Stimulated activated CD8-positive, alpha-beta memory T cell treated with anti-CD3 and anti-CD28 coated beads, Interleukin-15, amount 100 ng/mL, for 1 hour (primary cell): ENCODE measurements at places on chromosomes 7 and 10.

DNA sequence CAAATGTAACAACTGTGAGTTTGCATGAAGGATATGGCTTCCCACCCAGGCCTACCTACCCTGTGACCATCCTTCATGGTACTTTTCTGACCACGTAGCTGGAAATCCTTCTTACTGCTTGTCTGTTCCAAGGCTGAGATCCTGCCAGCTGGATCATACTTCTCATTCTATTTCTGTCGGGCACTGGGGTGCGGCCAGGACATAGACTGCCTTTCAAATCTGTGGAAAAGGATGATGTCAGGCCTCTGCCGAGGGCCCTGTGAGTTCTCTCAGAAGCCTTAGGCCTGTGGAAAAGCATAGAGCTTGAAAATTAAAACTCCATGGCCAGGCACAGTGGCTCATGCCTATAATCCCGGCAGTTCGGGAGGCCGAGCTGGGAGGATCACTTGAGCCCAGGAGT is 10.0 kb downstream of the VWC2 start:
- no peak for DNase-seq

DNA sequence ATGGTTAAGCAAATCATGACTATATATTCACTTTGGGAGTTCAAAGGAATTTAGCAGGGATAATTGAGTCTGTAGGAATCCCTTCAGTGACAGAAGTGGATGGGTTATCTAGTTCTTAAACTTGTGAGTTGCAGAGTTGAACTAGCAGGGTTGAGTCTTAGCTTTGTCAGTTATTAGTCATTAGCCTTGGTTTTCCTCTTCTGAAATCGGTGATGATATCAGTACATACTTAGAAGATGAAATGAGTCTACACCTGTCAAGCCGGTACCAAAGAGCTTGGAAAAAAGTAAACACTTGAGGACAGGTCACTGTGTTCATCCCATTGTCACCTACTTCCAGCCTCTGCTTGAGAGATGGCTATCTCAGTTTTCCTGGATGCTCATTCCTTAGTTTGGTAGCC is 73.5 kb downstream of the BUB3 start:
- DNase-seq, result no peak

GRCh38 chr10:3631291-3631690 is 153.7 kb downstream of the KLF6 start:
- DNase-seq, result no peak

GRCh38 chr7:121519548-121520521 is 123.7 kb upstream of the FAM3C start:
- no peak for DNase-seq

DNA sequence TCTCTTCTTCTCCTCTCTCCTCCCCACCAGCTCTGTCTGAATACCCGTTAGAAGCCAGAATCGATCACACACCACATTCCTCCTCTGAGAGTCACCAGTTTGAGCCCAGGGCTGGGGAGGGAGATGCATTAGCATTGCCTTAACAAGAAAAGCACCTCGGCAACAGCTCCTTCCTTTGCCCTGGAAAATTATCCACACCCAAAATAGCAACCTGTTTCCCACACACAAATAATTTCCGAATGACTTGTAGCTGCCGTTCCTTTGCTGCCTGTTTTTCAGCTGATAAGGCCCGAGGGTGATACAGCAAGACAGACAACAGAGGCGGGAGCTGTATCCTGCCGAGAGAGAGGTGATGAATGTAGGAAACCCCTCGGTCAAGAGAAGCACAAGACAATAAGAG is 91.3 kb downstream of the CPXM2 start:
- DNase-seq, result no peak

DNA sequence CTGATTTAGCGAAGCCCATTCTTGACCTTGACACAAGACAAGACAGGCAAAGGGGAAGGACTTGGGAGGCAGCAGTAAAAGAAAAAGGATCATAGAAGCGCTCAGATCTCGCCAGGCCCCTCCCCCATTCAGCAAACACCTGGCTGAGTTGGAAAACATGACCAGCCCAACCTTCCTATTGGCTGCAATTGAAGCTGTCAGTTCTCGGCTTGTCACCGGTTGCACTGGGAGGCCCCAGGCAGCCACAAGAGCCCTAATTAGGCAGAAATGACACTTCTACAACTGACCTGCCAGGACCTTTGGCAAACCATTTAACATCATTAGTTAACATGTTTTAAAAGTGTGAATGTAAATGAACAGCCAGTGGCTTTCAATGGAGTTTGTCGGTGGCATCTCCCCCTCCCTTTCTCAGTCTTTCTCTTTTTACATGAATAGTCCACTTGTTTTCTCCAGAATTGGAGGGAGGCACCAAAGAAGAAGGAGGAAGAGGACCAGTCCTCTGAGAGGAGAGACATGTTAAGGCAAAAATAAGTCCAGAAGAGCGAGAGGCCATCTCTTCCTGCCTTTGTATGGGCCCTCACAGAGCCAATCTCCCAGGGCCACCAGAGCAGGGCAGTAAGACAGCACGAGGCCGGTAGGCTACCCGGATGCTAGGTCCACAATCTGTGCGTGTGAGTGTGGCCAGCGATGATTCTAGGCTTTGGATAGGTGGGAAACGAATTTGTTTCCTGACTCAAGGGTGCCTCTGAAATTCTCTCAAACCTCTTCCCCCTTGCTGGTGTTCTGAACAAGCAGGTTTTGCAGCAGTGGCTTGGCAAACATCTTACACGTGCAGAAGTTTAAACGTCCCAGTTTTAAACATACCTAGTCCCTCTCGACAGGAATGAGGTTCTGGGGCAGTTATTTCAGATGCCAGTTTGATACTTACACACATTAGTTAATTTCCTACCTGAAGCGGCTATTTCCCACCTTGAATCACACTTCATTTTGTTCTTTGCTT is 15.0 kb upstream of the ENO4 start:
- DNase-seq, result no peak

DNA sequence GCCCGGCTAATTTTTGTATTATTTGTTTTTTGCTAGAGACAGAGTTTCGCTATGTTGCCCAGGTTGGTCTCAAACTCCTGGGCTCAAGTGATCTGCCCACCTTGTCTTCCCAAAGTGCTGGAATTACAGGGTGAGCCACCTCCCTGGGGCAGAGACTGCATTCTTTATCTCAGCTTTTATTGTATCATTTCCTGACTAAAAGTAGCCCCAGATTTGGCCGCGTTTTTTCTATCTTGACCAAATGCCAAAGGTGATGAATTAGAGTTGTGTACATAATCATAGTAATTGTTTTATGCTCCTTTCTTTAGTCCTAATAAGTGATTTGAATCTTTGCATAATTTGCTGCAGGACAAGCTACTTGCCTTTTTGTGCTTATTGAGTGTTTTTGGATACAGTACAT is 3.1 kb upstream of the SMNDC1 start:
- no peak for DNase-seq

- DNase-seq, result no peak
Observed at GRCh38 chr10:20128811-20129210, 312.6 kb downstream of the PLXDC2 start.

- no peak for DNase-seq
Observed at GRCh38 chr10:124091646-124092249, 1.6 kb downstream of the CHST15 start.

DNA sequence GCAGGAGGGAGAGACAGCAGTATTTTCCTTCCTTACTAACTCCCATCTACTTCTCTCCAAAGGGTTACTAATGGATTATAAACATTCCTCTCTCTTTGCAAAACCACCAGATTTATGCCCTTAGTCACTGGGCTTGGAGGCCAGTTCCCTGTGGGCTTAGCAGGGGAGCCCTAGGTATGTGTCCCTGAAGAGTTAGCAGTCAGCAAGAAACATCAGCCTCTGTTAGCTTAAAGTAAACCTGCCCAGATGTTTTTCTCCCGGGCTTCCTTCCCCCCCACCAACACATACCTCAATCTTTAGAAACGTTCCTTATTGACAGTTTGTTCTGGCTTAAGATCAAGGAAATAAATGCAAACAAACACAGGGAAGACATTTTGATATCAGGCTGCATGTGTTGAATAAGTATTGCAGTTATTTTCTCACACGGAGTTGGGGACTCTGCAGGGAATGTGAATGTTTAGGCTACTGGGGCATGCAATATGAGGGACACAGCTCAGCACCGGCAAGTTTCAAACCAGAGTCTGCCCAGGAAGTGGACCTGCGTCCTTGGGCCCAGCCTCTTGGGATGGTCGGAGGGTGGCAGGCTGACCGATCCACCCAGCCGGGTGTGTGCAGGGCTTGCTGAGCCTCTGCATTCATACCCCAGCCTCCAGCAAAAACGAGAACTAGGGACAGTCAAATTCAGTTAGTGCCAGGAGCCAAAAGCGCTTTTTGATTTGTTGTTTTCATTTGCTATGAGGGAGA is 252.0 kb upstream of the GRB10 start:
- DNase-seq, result no peak

DNA sequence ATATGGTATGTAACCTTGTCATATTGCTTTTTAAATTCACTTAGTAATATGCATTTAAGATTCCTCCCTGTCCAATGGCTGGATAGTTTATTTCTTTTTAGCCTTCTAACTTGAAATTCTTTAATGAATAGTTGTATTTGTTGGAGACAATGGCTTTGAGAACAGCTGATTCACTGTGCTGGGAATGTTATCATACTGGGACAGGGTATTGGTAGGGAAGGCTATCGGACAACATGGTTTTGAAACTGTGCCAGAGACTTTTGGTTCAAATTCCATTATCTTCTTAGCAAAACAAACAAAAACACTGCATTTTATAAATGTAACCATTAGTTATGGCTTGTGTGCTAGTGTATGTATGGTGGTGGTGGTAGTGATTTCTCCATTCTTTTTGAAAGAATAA is 517.1 kb upstream of the ANKRD30A start:
- DNase-seq, result no peak

DNA sequence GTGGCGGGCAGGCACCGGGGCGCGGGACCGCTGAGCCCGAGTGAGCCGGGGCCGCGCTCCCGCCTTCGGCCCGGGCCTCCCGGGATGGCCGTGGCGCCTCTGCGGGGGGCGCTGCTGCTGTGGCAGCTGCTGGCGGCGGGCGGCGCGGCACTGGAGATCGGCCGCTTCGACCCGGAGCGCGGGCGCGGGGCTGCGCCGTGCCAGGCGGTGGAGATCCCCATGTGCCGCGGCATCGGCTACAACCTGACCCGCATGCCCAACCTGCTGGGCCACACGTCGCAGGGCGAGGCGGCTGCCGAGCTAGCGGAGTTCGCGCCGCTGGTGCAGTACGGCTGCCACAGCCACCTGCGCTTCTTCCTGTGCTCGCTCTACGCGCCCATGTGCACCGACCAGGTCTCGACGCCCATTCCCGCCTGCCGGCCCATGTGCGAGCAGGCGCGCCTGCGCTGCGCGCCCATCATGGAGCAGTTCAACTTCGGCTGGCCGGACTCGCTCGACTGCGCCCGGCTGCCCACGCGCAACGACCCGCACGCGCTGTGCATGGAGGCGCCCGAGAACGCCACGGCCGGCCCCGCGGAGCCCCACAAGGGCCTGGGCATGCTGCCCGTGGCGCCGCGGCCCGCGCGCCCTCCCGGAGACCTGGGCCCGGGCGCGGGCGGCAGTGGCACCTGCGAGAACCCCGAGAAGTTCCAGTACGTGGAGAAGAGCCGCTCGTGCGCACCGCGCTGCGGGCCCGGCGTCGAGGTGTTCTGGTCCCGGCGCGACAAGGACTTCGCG is 534 bp downstream of the FZD9 start:
- DNase-seq, result no peak

- peak; percentile 47 for DNase-seq
Observed at GRCh38 chr10:6014241-6014761, 37.0 kb upstream of the IL15RA start.

DNA sequence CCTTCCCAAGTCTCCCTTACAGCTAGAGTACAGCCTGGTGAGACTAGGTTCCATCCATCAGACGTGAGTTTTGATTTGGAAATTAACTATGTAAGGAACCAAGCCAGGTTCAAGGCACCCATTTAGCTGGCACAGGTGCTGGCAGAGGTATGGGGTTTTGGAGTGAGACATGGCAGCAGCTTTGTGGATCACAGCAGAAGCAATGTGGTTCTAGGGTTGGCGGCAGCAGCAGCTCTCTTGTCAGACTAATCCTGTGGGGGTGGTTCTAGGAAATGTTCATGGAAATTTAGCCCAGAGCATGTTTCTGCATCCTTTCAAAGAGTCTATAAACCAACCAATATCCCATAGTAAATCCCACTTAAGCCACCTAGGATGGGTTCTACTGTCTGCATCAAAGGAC is 142.2 kb downstream of the DOCK4 start:
- no peak for DNase-seq

GRCh38 chr10:113709221-113709838 is 29.6 kb downstream of the CASP7 start:
- DNase-seq, result no peak

DNA sequence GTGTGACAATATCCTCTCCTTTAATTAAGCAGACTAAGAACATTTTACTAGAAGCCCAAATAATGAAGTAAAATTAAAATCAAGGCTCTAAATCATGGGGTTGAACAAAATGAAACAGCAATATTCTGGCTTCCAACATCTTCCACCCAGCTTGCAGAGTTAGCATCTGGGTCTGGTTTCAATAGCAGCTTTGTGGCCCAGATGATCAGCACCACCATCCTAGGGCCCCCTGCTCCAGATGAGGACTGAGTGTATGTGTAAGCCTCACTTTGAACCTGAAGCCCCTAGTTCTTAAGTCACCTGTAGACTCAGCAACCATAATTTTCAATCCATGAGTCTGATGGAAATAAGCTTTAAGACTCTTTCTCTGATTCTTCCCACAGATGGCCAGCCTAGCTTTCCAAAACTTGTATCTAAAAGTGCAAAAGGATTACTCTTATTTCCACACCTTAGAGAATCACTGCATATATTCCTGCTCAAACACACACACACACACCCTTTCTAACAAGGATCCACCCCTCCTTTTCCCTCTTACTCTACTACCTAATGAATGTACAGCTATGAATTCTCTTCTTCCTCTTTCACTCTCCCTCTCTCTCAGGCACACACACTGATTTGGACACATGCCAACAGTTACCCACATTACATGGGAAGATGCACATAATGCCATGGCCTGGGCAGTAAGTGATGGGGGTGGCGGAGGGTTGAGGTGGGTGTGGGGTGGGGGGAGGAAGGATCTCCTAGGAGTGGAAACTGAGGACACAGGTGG is 3.5 kb downstream of the DENND11 start:
- DNase-seq, result no peak

- no peak for DNase-seq
Observed at GRCh38 chr10:84195044-84195830, 900 bp downstream of the CDHR1 start.

GRCh38 chr7:50663396-50664102 is 98.3 kb upstream of the DDC start:
- DNase-seq, result no peak
